Activated CD4-positive, alpha-beta T cell treated with anti-CD3 and anti-CD28 coated beads for 48 hours (primary cell): ENCODE measurements at places on chromosomes 12 and 14.

- DNase-seq = no peak
Measured at GRCh38 chr12:15899282-15899870, 11.8 kb upstream of the DERA start.

DNA sequence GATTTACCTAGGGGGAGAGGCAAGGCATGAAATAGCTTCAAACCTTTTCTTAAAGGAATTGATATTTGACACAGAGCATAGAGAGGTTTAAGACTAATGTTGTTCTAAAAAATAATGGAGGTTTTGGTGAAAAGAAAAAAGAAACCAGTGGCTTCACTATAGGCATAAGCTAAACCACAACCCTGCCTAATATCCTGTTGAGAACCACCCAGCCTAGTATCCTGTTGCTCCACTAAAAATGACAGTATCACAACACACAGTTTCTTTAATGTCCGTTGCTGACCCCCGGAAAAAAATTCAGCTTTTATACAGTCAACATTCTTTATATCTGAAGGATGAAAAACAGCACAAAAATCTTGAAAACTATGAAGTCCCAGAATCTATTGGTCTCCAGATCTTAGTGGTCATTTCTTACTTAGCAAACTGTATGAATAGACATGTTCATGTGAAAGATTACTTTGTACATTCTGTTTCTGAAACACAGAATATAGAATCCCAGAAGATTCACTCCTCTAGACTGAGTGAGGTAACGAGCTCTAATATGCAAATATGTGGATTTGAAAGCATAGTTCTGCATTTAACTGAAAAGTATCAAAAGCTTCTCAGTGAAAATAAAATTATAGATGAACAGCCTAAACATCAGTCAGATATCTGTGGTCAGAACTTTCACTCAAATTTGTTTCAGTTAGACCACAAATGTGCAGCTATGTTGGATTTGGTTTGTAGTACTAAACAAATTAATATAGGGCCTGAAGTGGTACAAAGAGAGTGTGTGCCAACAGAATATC is 40.5 kb downstream of the GALC start:
- no peak for DNase-seq

DNA sequence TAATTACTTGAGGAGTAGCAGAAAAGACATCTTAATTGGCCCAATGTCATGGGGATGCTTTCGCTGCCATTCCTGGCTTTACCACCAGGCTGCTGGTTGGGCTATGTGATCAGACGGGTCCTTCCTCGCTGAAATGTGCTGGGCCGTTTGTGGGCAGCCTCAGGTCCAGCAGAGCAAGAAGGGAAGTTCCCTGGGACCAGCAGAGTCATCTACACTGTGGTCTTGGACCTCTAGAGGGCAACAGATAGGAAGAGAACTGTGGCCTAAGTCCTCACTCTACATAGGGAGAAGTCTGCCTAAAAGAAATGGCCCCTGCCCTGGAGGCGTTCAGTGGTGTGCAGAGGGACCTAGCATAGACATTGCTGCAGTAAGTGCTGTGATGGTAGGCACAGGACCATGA is 10.9 kb downstream of the EVL start:
- peak; percentile 71 for DNase-seq

GRCh38 chr12:96402061-96402460 is 1.8 kb upstream of the CDK17 start:
- DNase-seq = no peak

- DNase-seq = no peak
Measured at GRCh38 chr12:25074954-25075353, 120.0 kb downstream of the DNAI7 start.

DNA sequence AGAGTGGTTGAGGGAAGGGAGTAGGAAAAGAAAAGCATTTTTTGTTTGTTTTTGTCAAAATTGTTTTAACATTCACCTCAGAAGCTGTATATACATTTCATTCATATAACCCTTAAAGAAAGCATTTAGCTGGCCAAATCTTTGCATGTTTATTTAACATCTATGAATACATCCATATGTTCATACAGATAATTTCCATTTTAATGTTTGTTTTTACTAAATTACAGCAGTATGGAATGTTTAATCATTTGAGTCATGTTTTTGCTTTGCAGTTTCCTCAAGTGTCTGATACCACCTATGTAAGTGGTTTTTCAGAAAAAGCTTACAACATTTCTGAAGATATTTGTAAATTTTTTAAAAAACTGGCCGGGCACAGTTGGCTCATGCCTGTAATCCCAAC is 84.3 kb upstream of the ATF1 start:
- no peak for DNase-seq
